ENCODE measurements at places on chromosomes 5 and 9.

GRCh38 chr5:16742938-16743337 lies 126.1 kb upstream of the RETREG1 start:
- DNase-seq, result no peak

- DNase-seq, result no peak
Measured at GRCh38 chr5:66616520-66617225, 20.5 kb downstream of the MAST4 start.

GRCh38 chr5:132635873-132636272 lies 22.1 kb upstream of the IL13 start:
- no peak for DNase-seq

- no peak for DNase-seq
Measured at GRCh38 chr5:65895891-65896290, 30.5 kb upstream of the ERBIN start.

DNA sequence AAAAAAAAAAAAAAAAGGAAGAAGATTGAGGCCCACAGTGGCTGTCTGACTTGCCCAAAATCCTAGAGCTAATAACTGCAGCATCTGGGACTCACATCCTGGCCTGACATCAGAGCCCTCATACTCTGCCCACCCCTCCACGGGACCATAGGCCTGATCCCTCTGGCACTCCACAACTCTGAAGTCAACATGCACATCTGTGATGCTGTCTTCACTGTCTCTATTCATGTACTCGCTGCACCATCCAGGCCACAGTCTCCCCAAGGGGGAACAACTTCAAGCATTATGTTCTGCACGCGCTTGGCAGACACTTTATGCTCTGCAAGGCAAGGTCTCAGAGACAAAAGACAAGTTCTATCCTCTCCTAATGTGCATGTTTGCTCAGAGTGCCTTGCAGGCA lies 158.2 kb downstream of the SPOCK1 start:
- no peak for DNase-seq

DNA sequence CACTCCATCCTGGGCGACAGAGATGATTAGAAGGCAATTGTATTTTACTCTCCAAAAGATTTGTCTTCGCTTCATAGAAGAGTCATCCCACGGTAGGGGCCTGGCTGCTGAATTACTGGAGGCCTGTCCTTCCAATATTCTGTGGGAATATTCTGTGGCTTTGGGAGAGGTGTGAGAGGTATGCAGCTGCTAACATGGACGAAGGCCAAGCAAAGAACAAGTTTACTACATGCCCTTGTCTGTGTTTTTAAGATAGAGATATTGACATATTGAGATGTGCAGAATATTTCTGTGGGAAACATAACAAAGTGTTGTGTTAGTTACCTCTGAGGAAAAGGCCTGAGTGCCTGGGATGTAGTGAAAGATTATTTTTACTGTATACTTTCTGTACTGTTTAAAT lies 71.8 kb upstream of the SMIM15 start:
- DNase-seq, result no peak

GRCh38 chr5:37638897-37639296 lies 200.9 kb downstream of the GDNF start:
- no peak for DNase-seq

DNA sequence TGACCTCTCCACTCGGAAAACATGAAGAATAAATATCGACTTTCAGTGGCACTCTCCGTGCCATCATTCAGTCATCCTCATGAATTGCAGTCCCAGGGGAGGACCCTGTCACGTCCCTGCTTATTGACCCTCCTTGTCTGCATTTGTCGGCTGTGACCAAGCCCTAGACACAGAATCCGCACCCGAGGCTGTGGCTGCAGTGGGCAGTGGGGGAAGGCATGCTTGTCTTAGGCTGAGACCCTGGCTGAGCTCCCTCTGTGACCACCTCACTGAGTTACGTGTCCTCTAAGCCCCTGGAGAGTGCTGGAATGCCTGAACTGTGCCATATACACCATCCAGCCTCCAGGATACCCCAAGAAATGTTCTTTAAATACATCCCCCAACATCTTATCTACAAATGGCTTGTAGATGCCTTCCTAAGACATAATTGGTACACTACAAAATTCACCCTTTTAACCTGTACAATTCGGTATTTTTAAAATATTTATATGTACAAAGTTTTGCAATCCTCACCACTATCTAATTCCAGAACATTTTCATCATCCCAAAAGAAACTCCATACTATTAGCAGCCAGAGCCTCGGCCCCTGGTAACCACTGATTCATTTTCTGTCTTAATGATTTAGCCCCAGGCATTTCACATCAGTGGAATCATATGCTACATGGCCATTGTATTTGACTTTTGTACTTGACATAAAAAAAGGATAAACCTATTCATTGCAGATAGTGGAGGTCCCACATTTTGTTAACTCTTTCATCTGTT lies 80.8 kb upstream of the ICE1 start:
- DNase-seq, result no peak

Measured in small intestine (tissue), 16 donors.